ENCODE measurements at places on chromosomes 2 and 18.

DNA sequence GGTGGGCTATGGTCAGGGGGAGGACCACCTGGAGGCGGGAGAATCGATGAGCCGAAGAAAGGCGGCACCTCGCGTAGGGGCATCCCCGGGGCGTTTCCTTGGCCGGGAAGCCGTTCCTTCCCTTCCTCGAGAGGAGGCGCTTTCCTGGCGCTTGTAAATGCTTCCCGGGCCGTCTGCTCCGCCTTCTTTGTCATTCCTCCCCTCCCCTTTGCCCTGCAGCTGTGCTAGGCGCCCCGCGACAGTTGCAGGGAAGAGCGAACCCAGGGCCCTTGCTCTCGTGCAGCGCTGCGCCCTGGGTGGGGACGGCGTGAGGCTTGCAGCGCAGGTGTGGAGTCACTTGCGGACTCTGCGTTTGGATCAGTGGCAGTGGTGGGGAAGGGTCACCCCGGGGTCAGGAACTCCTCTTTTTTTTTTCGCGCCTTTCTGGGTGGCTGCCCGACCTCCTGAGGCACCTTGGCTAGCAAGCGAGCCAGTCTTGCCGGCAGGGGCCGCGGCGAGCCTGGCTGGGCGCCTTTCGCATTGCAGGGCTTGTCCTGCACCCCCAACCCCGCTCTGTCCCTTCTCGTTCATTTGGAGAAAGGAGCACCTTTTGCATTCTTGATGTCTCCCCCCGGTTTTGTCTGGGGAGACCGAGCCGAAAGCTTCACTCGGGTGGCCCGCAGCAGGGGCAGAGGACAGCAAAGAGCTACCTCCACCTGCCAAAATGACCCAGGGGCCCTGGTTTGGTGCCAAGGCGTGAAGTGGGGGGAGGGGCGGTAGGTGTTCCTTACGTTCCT, 858 bp downstream of the KCNS3 start:
- no peak for DNase-seq

DNA sequence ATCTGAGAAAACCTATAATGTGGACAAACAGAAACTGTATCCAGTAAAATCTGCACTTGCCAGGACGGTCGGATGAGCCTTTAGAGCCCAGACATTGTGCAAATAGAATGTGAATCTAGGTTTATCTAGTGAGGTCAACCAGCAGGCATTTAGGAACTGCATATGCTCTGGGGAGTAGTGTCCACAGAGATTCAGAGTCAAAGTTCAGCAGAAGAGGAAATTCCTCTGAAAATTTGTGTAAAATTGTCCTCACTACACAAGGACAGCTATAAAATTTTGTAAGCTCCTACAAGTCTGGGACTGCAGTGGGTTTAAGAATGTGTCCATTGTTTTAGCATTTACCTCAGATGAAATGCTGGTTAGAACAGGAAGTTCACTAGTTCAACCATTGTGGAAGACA, 9.8 kb upstream of the NDUFV2 start:
- no peak for DNase-seq

- no peak for DNase-seq
Observed at GRCh38 chr18:44733754-44734465, 53.2 kb downstream of the SETBP1 start.

GRCh38 chr2:72917877-72918553, 696 bp downstream of the EMX1 start:
- no peak for DNase-seq

DNA sequence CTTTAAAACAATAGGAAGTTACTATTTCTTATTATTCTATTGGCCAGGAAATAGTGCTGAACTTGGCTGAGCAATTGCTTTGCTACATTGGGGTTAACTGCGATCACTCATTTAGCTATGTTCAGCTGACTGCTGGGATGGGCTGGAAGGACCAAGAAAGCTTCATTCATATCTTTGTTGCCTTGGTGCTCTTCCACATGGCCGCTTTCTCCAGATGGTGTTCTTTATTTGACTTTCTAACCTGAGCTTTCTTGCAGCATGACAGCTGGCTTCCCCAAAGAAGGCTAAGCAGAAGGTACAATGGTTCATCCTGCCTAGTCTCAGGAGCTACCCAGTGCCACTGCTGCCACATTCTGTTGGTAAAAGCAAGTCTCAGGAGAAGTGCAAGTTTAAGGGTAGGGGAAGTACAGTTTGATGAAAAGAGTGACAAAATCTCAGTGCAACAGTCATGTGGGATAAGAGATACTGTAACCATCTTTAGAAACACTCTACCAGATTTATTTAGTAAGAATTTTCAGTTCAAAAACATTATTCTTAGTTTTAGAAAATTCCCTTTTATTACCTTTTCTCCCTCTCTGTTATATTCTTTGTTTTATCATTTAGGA, 180.6 kb upstream of the RBMS1 start:
- DNase-seq = no peak

- DNase-seq = no peak
Observed at GRCh38 chr2:100959225-100959880, 42.7 kb upstream of the RPL31 start.

- no peak for DNase-seq
Observed at GRCh38 chr18:68400889-68401288, 314.0 kb downstream of the TMX3 start.

DNA sequence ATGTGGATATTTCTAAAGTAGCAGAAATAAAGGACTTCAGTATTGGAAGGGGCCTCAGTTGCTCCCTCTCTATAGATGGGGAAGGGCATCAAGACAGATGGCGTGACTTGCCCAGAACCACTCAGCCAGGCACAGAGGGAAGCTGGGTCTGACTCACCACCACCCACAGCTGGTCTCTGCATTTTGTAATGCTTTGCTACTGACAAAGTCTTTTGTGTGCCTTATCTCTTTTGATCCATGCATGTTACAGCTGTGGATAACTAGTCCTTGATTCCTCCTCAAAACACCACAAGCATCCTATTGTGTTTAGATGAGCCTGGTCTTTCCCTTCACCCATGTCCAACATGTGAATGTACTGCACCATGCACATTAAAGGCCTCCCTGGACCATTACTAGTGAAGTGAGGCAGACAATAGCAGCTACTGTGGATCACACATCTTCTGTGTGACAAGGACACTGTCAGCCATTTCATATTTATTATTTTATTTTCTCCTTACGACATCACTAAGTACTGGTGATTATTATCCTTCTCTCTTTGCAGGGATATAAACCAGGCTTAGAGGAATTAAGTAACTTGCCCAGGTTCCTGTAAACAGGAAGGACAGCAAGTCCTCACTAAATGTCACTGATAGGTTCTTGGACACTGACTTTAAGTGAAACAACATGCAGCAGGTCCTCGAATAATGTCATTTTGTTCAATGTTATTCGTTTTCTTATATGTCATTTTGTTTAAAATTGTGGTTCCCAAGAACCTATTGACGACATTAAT, 29.6 kb upstream of the IL37 start:
- DNase-seq = no peak

DNA sequence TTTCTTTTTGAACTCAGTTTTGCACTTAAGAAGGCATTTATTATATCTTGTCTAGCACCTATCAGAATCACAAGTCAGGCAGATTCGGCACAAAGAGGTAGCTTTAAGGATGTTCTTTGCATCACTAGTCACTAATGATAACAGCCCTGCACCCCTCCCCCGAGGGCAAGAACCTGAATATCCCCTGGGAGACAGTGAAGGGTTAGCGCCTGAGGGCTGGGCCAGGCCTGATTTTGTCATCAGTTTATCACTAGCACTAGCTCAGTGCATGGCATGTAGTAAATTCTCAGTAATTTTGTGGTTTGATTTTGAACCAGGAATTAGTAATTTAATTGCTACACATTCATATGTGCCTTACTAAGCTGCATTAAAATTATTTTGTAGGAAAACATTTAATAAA, 23.9 kb upstream of the HS6ST1 start:
- no peak for DNase-seq

DNA sequence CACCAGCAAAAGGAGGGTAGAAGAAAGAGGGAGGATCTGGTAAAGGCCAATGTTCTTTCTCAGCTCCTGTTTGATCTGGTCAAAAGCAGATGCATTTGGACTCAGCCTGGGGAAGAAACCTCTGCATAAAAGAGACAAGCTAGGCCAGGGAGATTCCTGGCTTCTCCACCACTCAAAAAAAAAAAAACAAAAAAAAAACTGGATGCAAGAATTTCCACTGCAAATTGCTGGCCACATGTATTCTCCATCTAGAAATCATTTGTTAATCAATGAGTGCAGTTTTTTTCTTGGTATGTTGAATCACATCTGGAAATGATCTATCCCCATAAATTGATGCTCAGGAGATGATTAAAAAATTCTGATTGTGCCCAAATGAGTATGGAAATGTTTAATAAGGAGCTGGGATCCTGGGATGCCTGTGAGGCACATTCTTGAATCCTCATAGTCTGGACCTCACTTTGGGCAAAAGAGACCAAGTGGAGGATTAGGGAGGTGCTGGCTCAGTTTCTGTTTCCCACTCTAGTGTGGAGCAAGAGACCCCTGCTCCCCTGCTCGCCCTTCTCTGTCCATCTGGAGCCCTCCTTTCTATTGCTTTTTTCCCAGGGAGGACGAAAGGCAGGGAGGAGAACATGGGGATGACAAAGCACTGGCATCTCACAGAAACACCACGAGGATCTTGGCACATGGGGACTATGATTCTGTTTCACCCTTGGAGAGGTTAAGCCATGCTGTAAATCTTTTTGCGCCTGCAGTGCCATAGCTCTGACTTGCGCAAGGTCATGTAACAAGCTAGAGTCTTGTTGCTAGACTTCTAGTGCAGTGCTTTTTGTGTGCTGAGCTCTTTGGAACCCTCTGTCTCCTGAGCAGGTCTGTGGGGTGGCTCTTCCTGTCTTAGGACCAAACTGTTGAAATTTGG, 57.6 kb downstream of the APOB start:
- DNase-seq = no peak

GRCh38 chr2:45706033-45706432, 54.6 kb downstream of the PRKCE start:
- no peak for DNase-seq

DNA sequence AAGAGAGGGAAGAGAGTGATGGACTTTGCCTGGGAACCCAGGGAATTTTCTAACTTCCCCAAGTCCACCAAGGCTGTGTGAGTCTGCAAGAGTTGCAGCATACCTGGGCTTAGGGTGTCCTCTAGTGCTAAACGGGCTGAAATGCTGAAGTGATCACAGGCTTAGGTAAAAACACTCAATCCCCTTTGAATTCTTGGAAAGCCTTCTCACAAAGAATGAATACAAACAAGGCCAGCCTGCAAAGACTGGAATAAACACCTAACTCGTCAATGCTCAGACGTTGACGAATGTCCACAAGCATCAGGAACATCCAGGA, 30.0 kb upstream of the BMP10 start:
- no peak for DNase-seq

DNA sequence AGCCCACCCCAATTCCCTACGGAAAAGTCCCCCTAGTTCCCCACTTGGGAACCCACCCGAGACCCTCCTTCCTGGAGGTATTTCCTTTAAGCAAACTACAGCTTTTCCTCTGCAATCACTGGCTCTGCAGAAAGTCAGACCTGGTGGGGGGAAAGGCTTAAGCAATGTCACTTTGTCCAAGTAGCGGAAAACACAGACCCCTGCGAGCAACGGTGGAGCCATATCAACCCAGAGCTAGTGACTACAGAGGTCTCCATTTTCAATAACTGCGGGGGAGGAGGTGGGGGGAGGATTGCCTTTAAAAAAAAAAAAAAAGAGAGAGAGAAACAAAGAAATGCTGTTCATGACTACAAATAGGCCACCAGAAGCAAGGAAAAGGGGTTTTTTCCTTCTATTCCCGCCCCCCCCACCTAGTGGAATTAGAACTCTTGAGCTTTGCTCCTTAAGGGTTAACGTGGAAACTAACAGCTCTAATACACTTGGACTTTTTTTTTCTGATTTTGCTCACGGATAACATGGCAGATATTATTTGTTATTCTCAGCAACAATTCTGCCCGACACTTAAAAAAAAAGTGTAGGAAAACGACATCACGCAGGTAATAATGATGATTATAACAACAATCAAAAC, 1.1 kb upstream of the FRZB start:
- DNase-seq = no peak

DNA sequence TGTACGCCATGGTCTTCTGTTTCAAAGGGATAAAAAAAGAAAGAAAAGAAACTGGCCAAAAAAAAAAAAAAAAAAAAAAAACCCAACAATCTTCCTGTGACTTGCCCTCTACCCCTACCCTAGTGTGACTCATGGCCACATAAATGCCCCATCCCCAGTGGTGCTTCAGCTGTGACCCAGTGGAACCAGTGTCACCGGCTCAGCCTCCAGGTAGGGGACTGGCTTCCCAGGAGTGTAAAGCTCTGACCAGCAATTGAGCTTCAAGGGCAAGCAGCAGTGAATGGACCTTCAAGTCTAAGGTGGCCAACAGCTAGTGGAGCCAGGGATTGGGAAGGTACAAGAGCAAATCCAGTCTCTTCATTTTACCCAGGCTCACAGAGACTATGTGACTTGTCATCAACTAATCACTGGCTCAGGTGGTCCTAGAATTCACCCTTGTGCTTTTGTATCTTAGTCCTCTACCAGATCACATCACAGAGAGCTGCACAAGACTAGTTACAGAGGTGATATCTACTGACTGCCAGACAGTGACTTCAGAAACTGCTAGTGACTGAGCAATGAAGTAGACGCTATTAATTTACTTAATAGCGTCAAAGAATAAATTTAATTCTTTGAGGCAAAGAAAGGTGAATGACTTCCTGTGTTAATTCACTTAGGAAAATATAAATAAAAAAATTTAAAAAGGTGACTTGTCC, 1.3 kb upstream of the TGFBRAP1 start:
- no peak for DNase-seq

DNA sequence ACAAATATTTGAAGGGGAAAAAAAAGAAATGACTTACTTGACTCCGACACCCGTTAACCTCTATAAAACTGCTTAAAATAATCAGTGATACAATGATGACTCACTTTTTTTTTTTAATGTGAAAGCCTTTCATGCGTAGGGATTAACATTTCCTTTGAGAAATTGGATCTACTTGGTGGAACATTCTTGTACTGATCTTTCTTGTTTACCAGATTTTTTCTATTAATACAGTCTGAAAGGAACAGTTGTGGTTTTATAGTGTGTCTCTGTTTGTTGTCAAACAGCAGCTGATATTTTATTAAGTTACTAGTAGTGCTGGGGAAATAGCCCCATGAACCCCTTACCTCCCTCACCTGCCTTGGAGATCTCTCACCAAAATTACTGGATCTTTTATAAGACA, 40.2 kb upstream of the NEB start:
- no peak for DNase-seq
